ENCODE measurements at places on chromosomes 4 and X.

DNA sequence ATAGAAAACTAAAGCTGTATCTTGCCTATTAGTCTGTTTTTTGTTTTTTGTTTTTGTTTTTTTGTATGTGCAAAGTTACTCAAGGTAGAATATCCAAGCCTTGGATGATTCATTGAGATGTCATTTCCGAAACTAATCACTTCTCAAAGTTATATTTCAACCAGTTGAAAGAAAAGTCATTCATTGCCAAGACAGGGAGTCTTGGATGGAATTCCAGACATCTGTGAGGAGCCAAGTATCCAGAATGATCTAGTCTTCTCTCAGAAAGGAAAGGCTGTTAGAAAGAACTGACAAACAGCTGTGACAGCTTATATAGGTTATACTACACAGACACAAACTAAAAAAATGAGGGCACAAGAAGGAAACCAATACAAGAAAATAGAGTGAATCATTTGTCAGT is 141.1 kb upstream of the NDST3 start:
- no peak for DNase-seq

DNA sequence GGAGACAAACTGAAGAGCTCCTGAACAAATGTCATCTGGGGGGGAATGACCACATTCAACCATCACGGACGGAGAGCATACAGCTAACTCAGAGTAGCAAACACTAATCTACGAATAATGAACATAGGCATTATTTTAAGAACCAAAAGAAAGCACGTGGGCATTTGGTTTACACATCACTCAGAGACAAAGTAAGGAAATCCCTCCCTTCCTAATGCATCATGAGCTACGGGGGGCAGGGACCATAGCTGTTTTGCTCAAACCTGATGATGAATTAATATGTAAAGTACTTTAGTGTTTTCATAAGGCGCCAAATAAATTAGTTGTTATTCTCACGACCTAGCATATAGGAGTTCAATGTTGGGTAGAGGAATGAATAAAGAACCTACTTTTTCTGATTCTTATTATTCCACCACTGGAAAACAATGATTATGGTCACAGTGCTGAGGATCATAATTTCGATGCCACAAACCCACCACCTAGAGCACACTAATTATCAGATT is 11.7 kb upstream of the TMEM156 start:
- DNase-seq: no peak

GRCh38 chr4:152734699-152735050 is 44.9 kb downstream of the TIGD4 start:
- no peak for DNase-seq

GRCh38 chrX:136336623-136337022 is 35.9 kb downstream of the ADGRG4 start:
- DNase-seq: no peak

- DNase-seq: no peak
Measured at GRCh38 chr4:151690876-151691275, 69.9 kb downstream of the GATB start.

DNA sequence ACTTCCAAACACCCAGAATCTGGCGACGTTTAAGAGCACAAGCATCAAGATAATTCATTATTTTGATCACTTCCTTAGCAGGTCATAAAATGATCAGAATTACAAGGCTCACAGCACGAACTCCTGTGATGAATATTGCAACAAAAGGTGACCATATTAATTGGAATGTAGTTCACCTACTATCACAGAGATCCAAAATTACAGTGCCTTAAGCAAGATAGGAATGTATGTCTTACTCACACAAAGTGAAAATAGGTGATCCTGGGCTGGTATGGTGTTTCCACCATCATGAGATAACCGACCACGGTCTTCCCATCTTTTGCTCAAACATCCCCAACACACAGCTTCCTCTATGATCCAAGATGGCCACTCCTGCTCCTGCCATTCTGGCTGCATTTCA is 131.2 kb downstream of the SCFD2 start:
- no peak for DNase-seq

DNA sequence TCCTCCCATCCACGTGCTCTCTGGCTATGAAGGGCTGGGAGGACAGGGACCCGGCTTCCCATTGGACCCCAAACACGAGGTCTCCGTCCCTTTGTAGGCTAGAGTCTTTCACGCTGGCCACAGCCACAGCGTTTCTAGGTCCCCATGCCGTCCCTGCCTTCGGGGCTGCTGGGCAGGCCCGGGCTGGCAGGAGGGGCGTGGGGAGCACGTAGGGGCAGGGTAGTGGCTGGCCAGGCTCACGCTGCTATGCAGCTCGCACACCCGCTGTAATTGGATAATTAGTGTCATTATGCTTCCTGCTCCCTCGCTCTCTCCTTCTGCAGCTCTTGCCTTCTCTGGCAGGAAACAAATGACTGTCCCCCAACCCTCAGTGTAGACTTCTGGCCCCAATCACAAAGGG is 9.8 kb downstream of the ATP2B3 start:
- no peak for DNase-seq

DNA sequence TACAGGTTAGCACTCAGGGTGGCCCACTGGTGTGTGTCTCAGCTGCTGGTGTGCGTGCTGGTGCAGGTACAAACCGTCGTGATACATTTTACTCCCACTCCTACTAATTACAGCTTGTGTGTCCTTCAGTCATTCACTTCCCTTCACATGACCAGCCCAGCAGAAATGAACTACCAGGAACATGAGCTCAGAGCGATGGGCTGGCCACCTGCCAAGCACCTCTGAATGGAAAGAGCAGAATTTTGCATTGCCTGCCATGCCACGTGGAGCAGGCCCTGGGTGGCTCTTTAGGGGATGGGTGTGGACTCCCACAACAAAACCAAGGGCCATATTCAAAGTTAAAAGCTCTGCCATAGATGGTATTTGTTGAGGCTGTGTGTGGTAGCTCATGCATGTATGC is 58.9 kb upstream of the PGM2 start:
- DNase-seq: peak; percentile 73

- peak; percentile 22 for DNase-seq
Measured at GRCh38 chr4:73341454-73341853, 62.6 kb upstream of the ALB start.

DNA sequence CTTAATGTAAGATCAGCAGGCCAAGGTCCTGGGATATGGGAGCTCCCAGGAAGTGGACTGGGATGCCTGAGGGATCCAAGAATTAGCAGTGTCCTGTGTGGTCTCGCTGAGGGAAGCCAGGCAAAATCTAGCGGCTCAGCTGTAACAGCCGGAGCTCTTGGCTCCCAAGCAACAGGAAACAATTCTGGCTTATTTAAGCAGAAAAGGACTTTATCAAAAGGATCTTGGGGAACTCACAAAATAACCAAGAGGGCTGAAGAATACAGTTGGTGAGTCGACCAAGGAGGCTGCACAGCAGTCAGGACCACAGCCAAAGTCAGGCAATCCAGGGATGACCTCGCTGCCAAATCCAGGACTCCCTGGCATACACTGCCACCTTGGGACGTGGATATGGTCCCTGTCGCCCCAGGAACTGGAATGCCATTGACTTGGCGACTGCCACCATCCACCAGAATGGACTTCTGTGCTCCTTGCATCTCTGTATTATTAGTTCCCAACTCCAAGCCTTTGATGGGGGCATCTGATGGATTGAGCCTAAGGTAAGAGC is 165.3 kb upstream of the BCOR start:
- no peak for DNase-seq

- DNase-seq: no peak
Measured at GRCh38 chrX:20432746-20433387, 166.2 kb upstream of the RPS6KA3 start.

DNA sequence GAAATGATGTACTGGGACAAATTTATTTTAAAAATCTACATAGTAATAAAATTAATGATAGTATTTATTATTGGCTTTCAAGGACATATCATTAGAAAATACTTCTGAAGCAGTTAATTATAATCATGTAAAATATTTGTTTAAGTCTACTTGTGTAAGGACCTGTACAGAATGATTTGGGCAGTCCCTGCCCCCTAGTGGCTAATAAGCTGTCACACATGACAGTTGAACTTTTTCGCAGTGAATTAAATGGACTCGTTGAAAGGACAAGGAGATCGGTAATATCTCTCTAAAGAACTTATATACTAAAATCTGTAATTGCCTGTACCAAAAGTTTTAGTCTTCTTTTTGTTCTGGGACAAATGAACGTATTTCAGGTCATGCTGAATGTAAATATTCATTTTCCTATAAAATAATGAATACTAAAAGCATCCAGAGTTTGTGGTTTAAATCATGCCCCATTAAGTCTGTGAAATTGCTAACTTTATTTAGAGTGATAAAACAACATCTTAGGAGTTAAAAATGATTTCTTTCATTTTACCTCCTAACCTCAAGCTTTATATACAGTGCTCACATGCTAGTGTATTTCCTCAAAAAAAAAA is 13.6 kb downstream of the EXOC1 start:
- DNase-seq: peak; percentile 51

- DNase-seq: no peak
Measured at GRCh38 chrX:15988661-15989603, 134.3 kb upstream of the AP1S2 start.

GRCh38 chr4:165115301-165115700 is 2.6 kb upstream of the TMEM192 start:
- no peak for DNase-seq

GRCh38 chr4:99430106-99430505 is 5.0 kb downstream of the ADH7 start:
- DNase-seq: no peak

DNA sequence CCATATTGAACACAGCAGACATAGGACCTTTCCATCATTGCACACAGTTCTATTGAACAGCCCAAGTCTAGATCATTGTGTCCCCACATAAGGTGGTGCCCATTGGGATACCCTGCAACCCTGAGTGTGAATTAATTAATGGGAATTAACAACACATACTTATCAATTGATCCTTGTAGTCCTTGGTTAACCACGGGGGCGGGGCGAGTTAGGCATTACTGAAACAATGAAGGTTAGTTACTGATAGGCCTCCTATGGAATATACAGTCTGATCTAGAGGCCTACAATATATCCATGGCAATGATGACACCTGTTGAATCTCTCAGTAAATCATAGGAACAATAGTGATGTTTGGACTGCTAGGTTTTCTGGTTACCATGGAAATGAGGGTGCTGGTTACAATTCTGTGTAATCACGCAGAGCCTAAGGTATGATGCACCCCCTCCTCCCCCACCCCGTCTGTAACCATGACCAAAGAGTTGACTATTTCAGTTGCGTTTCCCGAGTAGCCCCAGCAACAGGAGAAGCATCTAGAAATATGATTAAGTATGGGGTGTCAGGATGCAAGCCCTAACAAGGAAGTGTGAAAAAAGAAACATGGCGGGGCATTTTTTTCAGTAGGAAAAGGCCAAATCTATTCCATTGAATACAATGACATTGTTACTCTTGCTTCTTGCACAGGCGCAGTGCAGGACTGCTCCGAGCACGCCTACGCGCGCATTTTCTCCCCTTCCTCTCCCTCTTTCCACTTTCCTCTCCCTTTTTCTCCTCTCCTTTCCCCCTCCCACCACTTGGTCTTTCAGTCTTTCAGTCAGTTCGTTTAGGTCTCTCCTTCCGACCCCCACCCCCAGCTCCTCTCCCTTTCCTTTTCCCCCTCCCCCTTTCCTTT is 677 bp upstream of the NONO start:
- peak; percentile 21 for DNase-seq

- no peak for DNase-seq
Measured at GRCh38 chr4:113899271-113900070, 80.0 kb downstream of the ARSJ start.

- DNase-seq: no peak
Measured at GRCh38 chr4:64975177-64975576, 565.9 kb upstream of the TECRL start.

- DNase-seq: no peak
Measured at GRCh38 chrX:132961511-132961910, 3.1 kb upstream of the HS6ST2 start.

DNA sequence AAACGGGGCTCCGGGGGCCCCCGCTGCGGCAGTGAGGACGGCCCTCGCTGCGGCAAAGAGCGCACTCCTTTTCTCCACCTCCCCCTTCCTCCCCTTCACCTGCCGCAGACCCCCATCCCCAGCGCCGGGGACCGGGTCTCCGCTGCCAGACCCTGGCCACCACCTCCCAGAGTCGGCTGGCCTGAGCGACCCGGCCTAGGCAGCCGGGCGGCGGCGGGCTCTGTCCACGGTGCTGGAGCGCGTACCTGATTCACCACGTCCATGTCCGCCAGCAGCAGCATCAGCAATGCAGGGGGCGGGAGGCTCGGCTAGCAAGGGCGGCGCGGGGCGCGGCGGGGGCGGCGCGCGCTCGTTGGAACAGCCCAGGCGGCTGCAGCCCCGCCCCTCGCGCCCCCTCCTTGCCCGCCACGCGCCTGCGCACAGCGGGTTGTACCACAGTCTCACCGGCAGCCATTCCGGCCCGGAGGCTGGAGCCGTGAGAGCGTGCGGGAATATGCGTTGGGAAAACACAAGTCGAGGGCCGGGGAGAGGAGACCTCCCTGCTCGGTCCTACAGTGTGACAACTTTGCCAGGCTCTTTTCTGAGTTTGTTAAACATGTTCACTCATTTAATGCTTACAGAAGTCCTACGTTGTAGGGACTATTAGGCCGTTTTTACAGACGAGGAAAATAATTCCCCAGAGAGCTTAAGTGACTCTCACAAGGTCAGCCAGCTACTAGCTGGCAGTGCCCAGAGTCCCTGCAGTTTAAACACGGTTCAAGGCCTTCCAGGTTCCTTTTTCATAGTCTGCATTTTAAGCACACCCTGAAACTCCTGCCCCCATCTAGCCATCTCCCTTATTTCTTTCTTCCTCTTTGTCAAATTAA is at the start of gene SYP:
Gene SYP (minus strand): TSS at position 288 of the 866 bp plus-strand sequence. CDS start 7 bp downstream, at position 281.
- peak; percentile 40 for DNase-seq

DNA sequence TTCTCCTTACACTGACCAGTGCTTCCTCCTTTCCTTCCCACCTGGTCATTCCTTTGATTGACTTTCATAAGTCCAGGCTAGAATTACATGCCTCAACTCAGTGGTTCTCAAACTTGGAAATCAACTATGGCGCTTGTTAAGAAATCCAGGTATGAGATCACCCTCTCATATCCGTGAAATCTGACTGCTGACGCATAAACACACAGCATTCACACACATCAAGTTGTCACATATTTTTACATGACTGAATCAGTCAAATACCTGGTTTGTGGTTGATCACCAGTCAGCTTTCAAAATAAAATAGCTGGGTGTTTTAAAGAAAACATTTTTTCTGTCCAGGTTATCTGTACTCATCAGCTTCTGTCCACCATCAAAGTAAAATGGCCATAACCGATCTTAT is 433.5 kb downstream of the AFF2 start:
- DNase-seq: no peak

- no peak for DNase-seq
Measured at GRCh38 chr4:157700898-157701694, 471.7 kb downstream of the GASK1B start.

DNA sequence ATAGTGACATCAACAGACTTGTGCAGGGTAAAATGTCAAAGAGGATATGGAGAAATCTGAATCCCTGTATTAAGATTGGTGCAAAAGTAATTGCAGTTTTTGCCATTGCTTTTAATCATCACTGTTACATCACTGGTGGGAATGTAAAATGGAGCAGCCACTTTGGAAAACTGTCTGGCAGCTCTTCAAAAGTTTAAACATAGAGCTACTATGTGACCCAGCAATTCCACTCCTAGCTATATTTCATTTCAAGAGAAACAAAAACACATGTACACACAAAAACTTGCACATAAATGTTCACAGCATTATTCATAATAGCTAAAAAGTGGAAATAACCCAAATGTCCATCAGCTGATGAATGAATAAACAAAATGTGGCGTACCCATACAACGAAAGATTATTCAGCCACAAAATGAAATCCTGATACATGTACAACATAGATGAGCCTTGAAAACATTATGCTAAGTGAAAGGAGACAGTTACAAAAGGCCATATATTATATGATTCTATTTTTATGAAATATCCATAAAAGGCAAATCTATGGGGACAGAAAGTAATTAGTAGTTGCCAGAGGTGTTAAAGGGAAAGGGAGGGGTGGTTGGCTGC is 106.4 kb downstream of the AMELX start:
- no peak for DNase-seq
